Amygdala (tissue), 56 donors: ENCODE measurements at places on chromosomes 3 and 15.

DNA sequence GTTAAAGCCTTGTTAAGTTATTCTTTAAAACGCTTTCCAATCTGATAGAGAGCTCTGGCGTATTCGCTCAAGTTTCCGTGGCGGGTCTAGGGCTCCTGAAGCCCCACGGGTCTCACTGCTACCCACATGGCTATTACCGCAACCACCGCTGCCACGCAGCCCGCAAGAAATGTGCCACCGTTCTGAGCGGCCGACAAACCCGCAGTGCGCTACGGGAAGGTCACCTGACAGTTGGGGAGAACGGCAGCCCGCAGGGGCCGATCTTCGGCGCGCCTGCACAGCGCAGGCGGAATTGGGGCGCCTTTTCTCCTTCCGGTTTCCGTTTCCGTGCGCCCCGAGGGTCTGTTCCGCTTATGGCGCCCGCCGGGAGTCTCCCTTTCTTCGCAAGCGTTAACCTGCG lies 76.6 kb upstream of the SNRPN start:
- peak; percentile 30 for DNase-seq

- DNase-seq = no peak
Measured at GRCh38 chr3:158470944-158471638, 99.9 kb upstream of the MLF1 start.

DNA sequence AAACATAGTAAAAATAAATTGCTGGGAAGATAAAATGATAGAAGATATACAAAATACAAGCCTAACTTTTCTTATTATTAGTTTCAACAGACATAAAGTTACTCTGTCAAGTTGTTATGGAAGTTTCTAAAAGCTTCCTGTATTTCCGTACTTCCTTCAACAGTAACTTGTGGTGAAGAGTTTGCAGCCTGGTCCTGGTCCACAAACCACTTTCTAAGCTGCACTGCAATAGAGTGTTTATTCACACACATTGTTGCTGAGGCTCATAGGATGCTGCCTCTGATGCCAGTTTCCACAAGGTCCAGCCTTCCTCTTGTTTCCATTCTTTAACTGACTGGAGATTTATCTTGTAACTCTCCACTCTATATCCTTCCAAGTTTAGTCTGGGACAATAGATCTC lies 39.4 kb upstream of the KY start:
- no peak for DNase-seq

GRCh38 chr3:137105277-137105977 lies 147.6 kb downstream of the IL20RB start:
- DNase-seq = no peak

DNA sequence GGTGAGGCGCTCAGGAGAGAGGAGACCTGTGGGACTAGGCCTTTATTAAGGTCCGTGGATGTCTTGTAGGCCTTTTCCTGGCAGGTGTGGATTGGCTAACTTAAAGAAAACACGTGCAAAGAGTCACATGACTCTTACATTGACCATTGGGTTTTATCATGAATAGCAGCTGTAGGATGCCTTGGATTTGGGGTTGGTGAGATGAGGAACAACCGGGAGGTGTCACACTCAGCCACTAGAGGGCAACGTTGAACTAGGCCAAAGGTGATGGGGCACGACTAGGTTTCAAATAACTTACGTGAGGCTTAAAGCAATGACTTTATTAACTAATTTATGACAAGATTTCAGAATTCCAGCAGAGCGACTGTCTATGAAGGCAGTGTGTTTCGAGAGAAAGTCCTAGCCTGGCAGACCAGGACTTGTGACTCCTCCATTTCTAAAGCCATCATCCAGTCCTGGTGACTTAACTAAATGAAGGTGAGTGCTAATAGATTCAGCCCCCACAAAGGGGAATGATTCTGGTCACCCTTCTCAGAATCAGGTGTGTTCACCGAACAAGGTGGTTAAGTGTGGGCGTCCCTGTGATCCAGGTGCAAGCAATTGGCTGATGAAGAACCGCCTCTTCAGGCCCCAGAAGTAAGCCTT lies 345.6 kb downstream of the MCTP2 start:
- no peak for DNase-seq

DNA sequence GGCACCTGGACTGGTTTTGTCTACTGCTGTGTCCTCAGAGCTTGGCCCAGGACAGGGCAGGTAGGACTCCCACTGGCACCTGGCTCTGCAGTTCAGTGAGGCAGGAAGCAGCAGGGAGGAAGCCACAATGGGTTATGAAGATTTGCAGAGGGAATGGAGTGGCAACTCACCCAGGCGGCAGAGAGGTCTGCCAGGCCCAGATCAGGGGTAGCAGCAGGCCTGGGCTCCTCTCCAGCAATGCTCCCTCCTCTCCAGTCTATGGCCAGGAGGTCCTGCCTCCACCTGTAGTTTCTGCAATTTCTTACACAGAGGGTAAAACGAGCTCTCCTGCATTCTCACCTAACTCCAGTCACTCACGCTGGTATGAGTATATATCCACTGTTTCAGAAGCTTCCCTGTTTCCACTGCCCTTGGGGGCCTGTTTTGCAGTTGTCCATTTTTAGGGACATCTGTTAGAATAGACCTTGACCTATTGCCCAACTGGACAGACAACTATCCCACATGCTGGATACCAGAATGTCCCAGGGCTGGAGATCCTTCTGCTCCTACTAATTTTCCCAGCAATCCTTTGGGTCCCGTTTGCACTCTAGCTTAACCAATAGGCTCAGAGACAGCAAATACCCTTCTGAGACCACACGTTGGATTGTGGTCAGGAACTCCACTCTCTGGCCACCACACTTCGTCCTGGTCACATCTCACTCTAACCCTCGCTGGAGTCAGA lies 35.2 kb downstream of the HMCES start:
- no peak for DNase-seq
